ENCODE measurements at places on chromosomes 7 and 10.

DNA sequence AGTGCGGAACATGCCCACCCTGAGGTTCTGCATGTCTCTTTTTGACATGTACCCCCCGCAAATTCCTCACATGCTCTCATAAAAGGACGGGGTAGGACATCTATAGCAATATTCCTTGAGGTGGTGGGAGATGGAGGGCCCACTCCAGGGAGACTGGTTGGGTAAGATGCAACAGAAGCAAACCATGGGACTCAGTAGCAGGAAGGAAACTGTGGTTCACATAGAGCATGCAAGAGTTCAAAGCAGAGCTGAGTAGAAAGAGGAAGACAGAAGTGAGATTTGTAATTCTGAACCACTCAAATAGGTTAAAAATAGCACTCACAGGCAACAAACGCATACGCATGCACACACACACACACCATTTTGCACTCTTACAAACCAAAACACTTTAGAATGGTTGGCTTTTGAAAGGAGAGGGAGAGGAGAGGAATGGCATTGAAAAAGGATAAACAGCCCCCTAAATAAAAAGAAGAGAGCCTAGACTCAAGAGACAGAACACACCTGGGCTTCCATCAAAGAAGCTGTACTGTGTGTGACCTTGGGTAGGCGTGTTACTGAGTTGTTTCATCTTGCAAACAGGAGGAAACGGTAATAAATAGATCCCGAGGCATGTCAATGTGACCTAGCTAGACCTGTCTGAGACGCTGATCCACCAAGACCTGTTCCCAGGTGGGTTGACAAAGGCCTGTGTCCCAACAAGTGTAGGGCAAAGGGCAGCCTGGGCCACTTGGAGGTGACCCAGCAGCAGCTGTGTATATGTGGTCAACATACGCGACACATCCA is 77.6 kb upstream of the LRRC4 start:
- no peak for DNase-seq

GRCh38 chr7:107017965-107018719 is 26.4 kb upstream of the PRKAR2B start:
- no peak for DNase-seq

- peak; percentile 83 for DNase-seq
These were observed 133.3 kb downstream of the KCNMA1 start for GRCh38 chr10:77504196-77504872.

DNA sequence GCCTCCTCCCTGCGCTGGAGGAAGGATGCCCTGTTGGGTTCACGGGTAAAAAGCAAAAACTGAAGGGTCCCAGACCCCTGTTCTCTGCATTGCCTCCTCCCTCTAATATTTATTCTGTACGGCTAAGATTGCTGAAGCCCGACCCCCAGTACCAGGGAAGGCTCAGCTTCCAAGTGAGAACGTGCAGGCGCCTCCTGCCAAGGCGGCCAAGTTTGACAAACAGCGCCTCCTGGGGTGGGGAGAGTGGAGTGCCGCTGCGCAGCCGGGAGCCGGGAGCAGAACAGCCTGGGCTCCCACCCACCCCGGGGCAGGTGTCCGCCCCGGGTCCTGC is 4.7 kb upstream of the EBF3 start:
- peak; percentile 43 for DNase-seq

GRCh38 chr10:48655411-48656240 is 29.0 kb upstream of the WDFY4 start:
- DNase-seq = peak; percentile 43

Data from fibroblast of skin of back (primary cell).